GM23248 (cell line): ENCODE measurements at places on chromosomes 1 and 21.
A peak's percentile ranks its signal among the peaks of the same experiment; 100 is the strongest.

DNA sequence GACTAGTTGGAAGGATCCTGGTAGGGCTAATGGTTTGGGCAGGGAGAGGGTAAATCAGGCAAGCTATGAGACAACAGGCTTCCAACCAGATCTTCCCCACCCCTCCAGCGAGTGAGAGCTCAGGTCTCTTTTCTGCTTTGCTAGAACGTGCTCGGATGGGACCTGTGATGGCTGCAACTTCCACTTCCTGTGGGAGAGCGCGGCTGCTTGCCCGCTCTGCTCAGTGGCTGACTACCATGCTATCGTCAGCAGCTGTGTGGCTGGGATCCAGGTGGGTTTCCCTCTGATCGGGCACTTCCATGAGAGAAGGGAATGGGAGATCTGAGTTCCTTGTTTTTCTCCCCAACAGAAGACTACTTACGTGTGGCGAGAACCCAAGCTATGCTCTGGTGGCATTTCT is 14.0 kb upstream of the SARS1 start:
- no peak for DNase-seq

DNA sequence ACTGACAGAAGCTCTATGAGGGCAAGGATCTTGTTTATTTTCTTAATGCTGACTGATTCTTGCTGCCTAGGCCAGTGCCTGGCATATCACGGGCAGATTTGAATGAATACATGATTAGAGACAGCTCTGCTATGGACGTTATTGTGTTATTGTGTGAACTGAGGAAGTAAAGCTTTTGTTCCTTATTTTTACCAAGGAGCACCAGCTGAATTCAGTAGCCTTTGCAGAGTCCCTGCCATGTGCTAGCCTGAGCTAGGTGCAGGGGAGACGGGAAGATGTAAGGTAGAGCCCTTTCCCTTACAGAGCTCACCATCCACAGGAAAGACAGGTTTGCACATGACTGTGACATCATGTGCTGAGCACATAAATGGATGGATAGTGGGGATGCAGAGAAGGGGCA is 36.0 kb upstream of the SCMH1 start:
- no peak for DNase-seq

GRCh38 chr1:116203181-116203723 is 92.1 kb downstream of the MAB21L3 start:
- DNase-seq: peak; percentile 13

DNA sequence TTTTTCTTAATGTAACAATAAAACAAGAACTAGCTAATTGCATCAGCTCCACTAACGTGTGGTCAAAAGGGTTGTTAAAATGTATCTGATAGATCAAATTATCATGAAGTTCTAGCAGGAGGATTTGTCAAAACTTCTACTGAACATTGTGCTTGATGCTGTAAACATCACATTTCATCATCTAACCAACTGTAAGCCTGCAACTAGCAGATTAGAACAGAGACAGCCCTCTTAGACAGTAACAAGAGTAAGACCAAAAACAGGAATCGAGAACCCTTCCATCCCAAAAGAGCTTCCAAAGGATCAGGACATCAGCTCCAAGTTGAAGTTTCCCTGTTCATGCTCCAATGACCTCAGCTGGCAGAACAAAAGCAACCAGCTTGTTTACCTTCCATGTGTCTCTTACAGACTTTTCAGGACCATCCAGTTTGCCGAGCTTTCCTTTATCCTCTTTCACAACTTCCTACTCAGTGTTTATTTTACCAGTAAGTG is 44.6 kb downstream of the NIBAN1 start:
- DNase-seq: no peak

DNA sequence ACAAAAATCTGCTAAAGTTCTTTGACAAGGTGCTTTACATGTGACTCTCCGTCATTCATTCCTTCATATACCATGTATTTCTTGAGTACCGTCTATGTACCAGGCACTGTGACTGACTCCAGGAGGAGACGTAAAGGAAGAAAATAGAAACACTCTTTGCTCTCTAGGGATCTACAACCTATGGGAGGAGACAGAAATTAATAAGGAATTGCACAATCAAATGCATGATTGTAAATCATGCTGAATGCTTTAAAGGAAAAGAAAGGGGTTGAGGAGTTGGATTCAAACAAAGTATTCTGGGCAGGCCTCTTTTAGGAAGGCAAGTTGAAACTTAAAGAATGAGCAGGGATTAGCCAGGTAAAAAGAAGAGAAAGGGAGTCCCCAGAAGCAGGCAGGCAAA is 239.1 kb upstream of the FGGY start:
- DNase-seq: peak; percentile 40

- peak; percentile 16 for DNase-seq
Observed at GRCh38 chr1:107788206-107789202, 176.5 kb downstream of the VAV3 start.

GRCh38 chr1:78370779-78371482 is 119.8 kb upstream of the PTGFR start:
- peak; percentile 92 for DNase-seq
